GM12878 (cell line): ENCODE measurements at places on chromosomes 12 and 14. TPM values are rescaled to one million over a fixed set of nuclear protein-coding genes. Genes with fewer than 3 reads are reported as not detected.

- DNase-seq, result no peak
Observed at GRCh38 chr12:10615532-10615931, 2.1 kb upstream of the MAGOHB start.

DNA sequence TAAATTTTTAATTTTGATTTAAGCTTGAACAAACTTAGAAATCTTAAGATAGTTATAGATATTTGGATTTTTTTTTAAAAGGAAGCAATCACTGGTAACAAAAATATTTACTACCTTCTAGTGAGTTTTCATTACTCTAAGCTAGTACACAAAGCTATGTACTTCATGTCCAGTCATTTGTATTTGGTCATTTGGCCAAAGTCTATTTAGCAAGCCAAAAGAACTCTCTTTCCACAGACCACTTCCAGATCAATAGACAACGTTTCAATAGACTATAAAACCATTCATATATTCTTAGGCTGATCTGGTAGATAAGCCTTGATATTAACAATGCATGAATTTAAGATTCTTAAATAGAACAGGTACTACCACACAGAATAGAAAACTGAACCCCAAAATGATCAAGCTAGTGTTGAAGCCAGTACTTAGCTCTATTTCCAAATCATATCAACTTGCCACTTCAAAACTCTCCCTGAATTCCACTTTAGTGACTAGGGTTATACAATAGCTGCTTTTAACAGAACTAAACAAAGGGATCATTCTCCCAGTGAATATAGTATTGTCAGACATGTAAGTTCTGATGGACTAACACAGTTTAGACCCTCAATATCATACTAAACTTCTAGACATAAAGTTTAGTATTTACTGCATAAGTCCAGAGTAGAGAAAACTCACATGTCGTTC lies 21.7 kb downstream of the CAPRIN2 start:
- DNase-seq, result no peak

DNA sequence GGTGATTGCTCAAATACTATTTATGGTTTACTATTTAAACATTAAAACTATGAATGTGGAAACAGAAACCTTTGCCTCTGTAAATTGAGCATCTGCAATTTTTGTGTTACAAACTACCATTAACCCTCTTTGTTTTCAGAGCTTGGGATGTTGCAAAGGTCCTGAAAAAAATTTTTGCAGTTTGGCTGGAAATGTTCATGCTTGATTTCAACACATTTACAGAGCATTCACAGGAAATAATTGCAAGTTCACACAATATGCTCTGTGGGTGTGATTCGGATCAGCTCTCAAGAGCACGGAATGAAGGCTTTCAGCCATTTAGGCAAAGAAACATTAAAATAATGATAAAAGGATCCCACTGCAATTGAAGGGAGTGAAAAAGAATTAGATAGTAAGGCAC lies 232.9 kb downstream of the ATP23 start:
- DNase-seq, result no peak

GRCh38 chr14:25887251-25887878 lies 710.5 kb downstream of the NOVA1 start:
- no peak for DNase-seq

DNA sequence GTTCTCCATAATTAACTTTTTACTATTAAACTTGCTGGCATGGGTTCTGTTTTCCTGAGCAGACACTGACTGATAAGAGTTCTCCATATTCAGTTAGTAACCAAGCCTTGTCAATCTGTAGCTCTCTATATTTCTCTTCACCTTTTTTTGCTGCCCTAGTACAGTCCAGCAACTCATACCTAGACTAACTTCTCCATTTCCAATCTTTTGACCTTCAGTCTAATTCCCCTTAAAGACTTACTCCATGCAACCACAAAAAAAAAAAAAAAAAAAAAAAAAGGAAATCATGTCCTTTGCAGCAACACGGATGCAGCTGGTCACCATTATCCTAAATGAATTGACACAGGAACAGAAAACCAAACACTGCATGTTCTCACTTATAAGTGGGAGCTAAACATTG lies 125.7 kb upstream of the KRAS start:
- no peak for DNase-seq

DNA sequence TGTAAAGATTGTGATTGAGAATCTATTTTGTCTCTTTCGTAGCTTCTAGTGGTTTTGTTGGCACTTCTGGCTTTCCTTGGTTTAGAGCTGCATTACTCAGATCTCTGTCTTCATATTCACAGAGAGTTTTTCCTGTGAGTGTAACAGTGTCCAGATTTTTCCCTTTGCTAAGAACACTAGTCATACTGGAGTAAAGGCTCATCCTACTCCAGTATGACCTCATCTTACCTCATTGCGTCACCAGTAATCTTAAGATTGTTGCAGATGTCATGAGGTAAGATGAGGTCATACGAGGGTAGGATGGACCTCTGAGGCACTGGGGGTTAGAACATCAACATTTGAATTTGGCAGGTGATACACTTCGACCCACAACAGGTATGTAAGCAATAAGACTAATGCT lies 461.2 kb downstream of the FLRT2 start:
- DNase-seq, result no peak

The TSHR gene
- polyA plus RNA-seq, result 0.31 TPM in 1 of 2 replicates, not detected in the other

DNA sequence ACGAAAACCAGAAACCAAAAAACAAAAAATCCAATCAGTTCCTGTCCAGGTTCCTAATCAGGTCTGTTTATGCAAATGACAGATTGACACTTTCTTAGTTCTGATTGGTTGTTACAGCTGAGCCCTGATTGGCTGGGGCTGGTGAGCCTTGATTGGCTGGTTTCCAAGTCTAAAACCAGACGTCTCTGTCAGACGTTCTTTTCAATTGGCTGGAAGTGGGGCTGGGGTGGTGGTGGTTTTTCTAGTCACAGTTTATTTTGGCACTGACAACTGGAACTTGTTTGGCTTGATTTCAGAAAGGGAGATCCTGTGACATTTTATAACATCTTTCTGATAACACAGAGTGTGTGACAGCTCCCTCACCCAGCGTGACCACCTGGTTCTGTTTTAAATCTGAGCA lies 36.1 kb upstream of the PRICKLE1 start:
- DNase-seq, result no peak

The USP15 gene
- polyA plus RNA-seq, result 90.8 and 96.5 TPM in 2 replicates

The INTS13 gene
- 71.7 and 78.3 TPM in 2 replicates for polyA plus RNA-seq

DNA sequence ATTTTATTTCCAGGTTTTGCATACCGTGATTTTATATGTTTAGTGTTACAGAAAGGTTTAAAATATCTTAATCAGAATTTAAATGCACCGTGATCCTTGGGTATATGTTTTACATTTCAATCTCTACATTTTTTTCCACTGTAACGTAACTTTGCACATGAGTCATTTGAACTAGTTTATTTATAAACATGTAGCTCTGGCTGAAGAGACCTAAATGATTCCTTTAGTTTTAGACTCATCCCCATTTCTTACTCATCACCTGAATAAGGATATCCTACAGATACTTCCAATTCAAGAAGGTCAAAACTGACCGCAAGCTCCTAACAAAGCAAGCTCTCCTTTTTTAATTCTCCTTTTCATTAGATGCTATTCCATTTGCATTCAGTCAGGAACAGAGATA lies 42.7 kb upstream of the SLC6A15 start:
- DNase-seq, result no peak

DNA sequence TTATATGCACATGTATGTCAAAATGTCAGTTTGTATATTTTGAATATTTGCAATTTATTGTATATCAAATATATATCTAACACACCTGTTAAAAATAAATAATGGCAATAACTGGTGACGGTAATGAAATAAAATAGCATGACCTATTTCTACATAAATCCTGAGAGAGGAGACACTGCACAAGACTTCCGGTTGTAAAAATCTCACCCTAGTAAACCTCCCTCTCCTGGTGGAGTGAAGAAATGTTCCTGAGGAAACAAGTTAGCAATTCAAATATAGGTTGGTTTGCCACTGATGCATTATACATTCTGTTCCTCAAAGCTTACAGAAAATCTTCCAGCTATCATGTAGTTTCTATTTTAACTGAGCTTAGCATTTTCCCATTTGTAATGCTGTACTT lies 166.1 kb upstream of the SYT10 start:
- DNase-seq, result no peak
